ENCODE measurements at places on chromosomes 6 and 20.
A peak's percentile ranks its signal among the peaks of the same experiment; 100 is the strongest.

- no peak for DNase-seq
Measured at GRCh38 chr6:71126506-71126905, 162.1 kb upstream of the OGFRL1 start.

GRCh38 chr6:30121446-30122366 lies 8.8 kb upstream of the TRIM31 start:
- DNase-seq, result no peak

GRCh38 chr6:113304116-113304515 lies 553.0 kb upstream of the MARCKS start:
- DNase-seq, result no peak

- no peak for DNase-seq
Measured at GRCh38 chr20:17660667-17661066, 21.4 kb downstream of the RRBP1 start.

GRCh38 chr6:2171728-2172127 lies 73.7 kb downstream of the GMDS start:
- no peak for DNase-seq

- DNase-seq, result no peak
Measured at GRCh38 chr6:168909288-168909687, 344.4 kb downstream of the THBS2 start.

GRCh38 chr6:160963651-160964050 lies 27.9 kb upstream of the MAP3K4 start:
- DNase-seq, result no peak

DNA sequence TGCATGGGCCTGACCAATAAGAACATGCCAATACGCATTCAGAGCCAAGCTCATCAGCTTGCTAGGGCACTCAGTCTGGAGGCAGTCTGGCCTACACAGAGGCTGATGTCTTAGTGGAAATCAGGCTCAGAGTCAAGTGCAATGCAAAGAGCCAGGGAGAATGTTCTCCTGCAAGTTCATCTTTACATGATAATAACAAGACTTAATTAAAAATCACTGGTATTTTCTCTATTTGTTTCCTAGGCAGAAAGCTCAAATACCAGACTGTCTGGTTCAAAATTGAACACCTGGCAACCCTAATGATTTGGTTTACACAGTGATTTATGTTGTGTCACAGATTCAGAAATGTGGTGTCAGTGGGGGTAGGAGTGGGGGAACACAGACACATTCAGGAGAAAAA lies 689.3 kb upstream of the FLRT3 start:
- DNase-seq, result no peak

- DNase-seq, result no peak
Measured at GRCh38 chr6:106670236-106670635, 40.9 kb downstream of the QRSL1 start.

DNA sequence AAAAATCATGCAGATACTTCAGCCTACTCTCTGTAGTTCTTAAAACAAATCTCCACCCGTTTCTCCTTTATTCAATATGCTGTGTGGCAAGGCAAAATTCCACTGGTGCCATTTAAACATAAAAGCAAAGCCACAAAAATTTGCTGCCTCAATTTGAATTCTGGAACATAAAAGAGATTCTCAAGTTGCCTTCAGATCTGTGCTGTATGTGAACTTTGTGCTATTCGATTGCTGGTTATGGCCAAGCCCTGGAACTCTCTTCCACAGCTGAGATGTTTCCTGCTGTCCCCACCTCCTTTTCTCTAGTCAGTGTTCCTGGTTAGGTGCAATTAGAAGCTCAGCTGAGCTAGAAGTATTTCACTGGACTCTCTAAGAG lies 395.3 kb upstream of the BTBD3 start:
- no peak for DNase-seq

- peak; percentile 13 for DNase-seq
Measured at GRCh38 chr6:109187399-109188114, 92.2 kb downstream of the CEP57L1 start.

- DNase-seq, result no peak
Measured at GRCh38 chr20:19408971-19409370, 196.5 kb downstream of the SLC24A3 start.

GRCh38 chr20:8076306-8077136 lies 55.5 kb upstream of the PLCB1 start:
- DNase-seq, result no peak

- DNase-seq, result no peak
Measured at GRCh38 chr6:11380969-11381744, 148.7 kb upstream of the NEDD9 start.

GRCh38 chr6:130671577-130671976 lies 155.6 kb upstream of the SMLR1 start:
- DNase-seq, result no peak

GRCh38 chr6:12331951-12332749 lies 42.0 kb downstream of the EDN1 start:
- DNase-seq, result no peak

DNA sequence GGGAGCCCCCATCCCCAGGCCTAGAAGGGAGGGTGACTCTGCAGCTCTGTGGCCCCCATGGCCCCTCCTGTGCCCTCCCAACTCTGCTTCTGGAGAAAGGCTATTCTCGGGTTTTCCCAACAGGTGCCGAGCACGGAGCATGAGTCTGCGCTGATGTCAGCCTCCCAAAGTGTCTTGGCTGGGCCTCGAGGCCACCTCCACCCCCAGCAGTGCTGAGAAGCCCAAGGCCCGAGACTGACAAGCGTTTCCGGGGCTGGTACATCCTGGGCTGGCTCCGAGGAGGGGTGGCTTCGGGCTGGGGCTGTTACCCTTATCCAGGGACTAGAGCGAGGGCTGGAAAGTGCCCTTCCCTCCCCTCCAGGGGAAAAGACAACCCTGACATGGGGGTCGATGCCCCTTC lies 60.2 kb upstream of the GATA5 start:
- no peak for DNase-seq

Data from stimulated activated CD8-positive, alpha-beta memory T cell treated with anti-CD3 and anti-CD28 coated beads, Interleukin-4, amount 100 ng/mL, for 1 hour (primary cell).